ENCODE measurements at places on chromosomes 16 and 17. TPM values are rescaled to one million over a fixed set of nuclear protein-coding genes. Genes with fewer than 3 reads are reported as not detected.

Gene COL1A1
- 7.9 TPM for total RNA-seq

Gene NME3
- total RNA-seq: 58.2 TPM

Gene CACNB1
- total RNA-seq: 4.9 TPM

Gene TNP2
- total RNA-seq: not detected

Gene MEIOB
- 2.2 TPM for total RNA-seq

Gene TCAP
- 1.0 TPM for total RNA-seq

Gene SLC12A3
- total RNA-seq: not detected

Gene HBA1
- total RNA-seq: 0.80 TPM

Gene ABCC11
- total RNA-seq: 0.20 TPM

Gene TGFB1I1
- 47.7 TPM for total RNA-seq

Gene CCDC200
- total RNA-seq: not detected

Gene OR3A3
- total RNA-seq: not detected

Gene CLEC3A
- total RNA-seq: not detected

Gene CSH1
- total RNA-seq: not detected

Gene HIGD1B
- not detected for total RNA-seq

Gene SALL1
- total RNA-seq: 0.25 TPM

Gene ADGRG3
- total RNA-seq: 0.53 TPM

Gene SLC13A2
- total RNA-seq: 0.10 TPM

Gene DOC2B
- total RNA-seq: 0.82 TPM

Gene TSPAN10
- 5.2 TPM for total RNA-seq

Gene PERCC1
- total RNA-seq: not detected

Gene SECTM1
- total RNA-seq: 1.6 TPM

Gene ITGB3
- total RNA-seq: 3.5 TPM

Gene TOX3
- total RNA-seq: 0.66 TPM

Gene TMEM114
- not detected for total RNA-seq

Gene CRYBA1
- total RNA-seq: not detected

Gene CES2
- total RNA-seq: 32.6 TPM

Gene KCNH4
- total RNA-seq: 0.42 TPM

Gene DBNDD1
- 56.9 TPM for total RNA-seq

Gene ALDOC
- 1.8 TPM for total RNA-seq

Gene HOXB3
- total RNA-seq: 3.9 TPM

Gene MYH8
- not detected for total RNA-seq

Gene KARS1
- 188 TPM for total RNA-seq

Gene TMEM92
- 28.6 TPM for total RNA-seq
